ENCODE measurements at places on chromosomes 6 and 20.

DNA sequence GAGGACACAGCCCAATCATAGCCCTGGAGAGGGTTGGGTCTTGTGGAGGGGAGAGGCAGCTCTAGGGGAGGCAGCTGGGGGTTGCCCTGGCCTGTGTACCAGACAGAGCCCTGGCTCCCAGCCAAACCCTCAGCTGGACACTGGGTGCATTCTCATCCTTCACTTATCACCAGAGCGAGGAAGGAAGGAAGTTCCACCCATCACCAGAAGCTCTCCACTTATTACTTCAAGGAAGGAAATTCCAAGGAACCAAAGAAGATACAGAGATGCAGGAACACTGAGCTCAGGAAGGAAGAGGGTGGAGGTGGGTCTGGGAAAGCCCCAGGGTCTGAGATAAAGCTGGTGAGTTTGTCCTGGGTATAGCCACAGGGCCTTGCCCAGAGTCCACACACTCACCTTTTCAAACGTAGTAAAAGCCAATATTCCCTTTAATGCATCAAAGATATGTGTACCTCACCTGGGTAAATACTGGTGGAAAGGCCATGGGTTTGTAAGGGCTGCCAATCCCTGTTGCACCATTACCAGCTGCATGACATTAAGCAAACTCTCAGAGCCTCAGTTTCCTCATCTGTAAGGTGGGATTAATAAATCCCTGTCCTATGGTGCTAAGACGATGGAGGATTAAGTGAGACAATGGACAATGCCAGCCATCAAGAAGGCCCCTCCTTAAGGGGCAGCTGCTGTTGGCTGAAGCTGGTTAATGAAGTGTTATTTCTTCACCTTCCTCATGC lies 109.7 kb upstream of the NAA20 start:
- DNase-seq: no peak

DNA sequence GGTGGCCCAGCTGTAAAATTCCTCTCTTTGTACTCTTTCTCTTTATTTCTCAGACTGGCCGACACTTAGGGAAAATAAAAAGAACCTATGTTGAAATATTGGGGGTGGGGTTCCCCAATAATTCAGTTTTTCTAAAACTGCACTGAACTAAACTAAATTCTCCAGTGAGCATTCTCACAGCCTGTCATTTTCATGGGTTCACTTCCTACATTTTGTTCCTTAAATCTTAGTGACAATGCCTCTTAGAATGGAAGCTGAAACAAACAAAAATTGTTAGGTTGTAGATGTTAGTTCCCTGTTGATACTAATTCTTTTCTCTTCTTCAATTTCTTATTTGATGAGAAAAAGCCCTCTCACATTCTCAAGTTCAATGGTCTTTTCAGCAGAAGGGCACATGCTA lies 35.8 kb upstream of the IFNGR1 start:
- DNase-seq: no peak

DNA sequence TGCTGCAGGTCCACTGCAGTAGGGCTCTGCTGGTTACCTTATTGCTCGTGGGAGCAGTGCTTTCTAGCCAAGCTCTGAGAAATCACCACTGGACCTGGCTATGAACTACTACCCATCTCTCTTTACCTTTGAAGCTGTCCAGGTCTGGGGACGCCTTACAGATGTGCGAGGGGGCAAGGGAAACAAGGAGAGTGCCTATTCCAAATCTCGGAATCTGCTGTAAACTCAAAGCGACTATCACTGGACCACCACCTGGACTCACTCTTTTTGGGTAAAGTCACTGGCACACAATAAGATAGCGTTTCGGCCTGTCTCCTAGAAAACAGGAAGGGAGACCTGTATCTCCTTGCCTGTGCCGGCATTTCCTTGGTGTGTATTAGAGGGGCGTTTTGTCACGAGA lies 5.3 kb downstream of the NRN1 start:
- no peak for DNase-seq

GRCh38 chr20:47922269-47922668 lies 137.0 kb upstream of the SULF2 start:
- DNase-seq: no peak

DNA sequence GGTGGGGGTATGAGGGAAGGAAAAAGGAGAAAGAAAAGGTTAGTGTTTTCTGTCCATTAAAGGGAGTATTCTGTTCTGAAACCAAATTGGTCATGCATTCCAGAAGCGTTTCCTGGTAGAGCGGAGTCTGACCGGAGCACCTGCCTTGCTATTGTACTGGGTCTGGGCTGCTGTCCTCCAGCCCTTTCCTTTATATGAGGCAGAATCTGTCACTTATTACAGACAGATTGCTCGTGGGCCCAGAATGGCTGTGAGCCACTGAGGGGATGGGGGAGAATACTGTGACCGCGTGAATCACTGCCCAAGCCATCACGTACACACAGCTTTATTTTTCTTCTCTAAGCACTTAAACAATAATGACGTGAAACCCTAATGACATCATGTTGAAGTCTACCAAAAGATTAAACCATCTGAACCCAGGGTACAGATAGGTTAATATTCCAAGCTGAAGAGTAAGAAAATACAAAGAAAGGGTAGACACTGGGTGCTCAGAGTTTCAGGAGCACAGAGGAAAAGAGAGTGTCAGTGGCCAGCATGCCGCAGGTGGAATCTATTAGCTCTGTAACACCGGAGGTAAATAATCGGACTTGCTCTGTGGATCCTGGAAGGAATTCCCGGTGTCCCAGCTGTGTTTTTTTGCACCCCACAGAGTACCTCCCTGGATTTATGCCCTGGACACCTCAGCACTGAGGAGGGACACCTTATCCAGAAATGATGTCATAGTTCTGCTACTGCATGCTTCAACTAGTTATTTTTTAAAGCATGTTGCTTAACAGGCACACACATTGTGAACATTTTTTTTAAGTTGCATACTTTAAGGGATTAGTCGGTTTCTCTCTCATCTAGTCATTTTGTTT lies 573.3 kb downstream of the PKHD1 start:
- DNase-seq: no peak

- DNase-seq: no peak
Observed at GRCh38 chr20:48750941-48751635, 76.7 kb downstream of the PREX1 start.

- DNase-seq: no peak
Observed at GRCh38 chr20:64140956-64141355, 23.3 kb upstream of the MYT1 start.

DNA sequence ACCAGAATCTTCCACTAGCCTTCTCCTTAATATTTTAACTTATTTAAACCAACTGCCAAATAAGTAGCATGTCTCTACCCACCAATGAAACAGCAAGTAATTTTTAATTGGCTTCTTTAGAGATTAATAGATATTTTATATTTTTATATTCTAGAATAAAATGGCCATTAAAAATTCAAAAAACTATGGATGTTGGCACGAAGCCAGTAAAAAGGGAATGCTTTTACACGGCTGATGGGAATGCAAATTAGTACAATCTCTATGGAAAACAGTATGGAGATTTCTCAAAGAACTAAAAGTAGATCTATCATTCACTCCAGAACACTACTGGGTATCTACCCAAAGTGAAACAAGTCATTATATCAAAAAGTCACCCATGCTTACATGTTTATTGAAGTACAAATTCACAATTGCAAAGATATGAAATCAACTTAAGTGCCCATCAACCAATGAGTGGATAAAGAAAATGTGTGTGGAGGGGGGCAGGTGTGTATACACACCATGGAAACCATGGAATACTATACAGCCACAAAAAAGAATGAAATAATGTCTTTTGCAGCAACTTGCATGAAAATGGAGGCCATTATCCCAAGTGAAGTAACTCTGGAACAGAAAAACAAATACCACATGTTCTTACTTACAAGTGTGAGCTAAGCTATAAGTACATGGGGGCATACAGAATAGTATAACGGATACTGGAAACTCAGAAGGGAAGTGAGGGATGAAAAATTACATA lies 15.1 kb downstream of the SHPRH start:
- no peak for DNase-seq

DNA sequence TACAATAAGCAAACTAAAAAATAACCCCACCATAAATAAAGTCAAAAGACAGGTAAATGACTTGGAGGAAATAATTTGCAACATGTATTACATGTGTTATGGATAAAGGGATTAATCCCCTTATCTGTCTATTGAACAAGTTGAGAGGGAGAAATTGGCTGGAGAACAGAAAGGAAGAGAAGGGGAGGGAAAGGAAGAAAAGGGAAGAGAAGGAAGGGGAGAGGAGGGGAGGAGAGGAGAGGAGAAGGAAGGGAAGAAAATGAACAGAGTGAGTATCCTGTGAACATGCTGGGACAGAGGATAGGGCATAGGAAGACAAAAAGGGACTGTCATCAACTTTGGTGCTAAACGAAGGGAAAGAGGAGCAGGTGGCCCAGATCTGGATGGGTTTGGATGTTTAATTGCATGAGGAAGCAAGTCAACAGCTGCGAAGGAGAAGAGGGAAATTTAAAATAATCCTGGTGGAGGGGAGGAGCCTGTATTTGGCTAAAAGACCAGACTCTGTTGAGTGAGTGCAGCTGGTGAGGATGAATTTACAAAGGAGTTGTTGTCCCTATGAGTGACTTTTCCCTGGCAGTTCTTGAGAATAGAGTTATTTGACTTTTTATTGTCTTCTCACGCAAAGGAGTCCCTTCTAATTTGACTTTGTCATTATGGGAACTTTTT lies 14.2 kb upstream of the SHLD1 start:
- DNase-seq: no peak

- DNase-seq: no peak
Observed at GRCh38 chr6:42652024-42652746, 70.2 kb downstream of the PRPH2 start.

DNA sequence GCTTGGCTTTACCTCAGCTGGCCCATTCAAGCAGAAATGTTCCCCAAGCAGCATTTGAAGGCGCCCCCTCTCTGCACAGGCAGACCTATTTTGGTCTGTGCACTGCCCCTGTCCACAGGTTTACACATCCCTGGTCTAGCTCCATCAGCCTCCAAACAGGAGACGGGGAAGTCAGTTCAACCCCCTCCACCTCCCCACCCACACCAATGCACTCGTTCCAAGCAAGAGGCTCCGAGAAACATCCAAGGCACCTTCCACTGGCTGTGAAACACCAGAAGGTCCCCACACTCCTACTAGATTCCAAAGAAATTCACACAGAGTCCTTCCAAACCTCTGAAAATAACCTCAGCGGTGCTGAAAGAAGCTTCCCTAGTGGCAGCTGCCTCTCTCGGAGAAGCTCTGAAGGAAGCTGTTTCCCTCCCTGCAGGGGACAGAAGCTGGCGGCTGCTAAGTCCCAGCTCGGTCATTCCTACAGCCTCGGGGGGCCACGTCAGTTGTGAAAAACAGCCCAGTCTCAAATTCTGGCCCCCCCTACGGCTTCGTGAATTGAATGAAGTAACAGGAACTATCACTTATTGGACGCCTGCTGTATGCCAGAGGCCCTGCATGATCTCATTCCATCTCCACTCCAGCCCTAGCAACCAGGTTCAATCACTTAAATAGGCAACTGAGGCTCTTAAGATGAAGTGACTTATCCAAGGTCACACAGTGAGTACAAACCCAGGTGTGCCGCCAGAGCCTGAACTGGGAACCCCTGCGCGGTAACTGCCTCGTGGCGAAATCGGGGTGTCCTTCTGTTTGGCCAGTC lies 815 bp downstream of the SPATA2 start:
- no peak for DNase-seq

DNA sequence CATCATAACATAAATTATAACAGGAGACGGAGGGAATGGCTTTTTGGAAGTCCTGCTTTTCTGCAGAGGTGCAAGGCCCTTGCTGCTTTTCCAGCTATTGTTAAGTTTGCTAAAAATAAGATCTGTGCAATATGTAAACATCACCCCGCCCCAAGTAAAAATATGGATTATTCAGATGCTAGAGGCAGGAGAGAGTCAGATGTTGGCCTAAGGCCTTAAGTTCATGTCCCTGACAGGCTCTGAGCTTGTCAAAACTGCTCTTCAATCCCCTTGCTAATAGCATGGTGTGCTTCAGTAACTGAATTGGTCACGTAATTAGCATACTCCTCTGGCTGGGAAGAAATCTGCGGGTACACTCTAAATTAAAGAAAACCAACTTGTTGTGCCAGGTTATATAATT lies 147.5 kb downstream of the BMP2 start:
- no peak for DNase-seq

- DNase-seq: no peak
Observed at GRCh38 chr6:43481591-43482236, 4.3 kb downstream of the TJAP1 start.

- DNase-seq: no peak
Observed at GRCh38 chr6:111589366-111589765, 16.3 kb downstream of the TRAF3IP2 start.

GRCh38 chr20:38338849-38339520 lies 7.3 kb upstream of the LBP start:
- DNase-seq: no peak

Measured in smooth muscle cell of the brain vasculature (primary cell).